ENCODE measurements at places on chromosomes 12 and 14. TPM values are rescaled to one million over a fixed set of nuclear protein-coding genes. Genes with fewer than 3 reads are reported as not detected.

Gene PPP4R4
- 3.0 TPM for total RNA-seq

- DNase-seq, result no peak
These were observed 275.8 kb downstream of the SLC6A15 start for GRCh38 chr12:84636801-84637290.

DNA sequence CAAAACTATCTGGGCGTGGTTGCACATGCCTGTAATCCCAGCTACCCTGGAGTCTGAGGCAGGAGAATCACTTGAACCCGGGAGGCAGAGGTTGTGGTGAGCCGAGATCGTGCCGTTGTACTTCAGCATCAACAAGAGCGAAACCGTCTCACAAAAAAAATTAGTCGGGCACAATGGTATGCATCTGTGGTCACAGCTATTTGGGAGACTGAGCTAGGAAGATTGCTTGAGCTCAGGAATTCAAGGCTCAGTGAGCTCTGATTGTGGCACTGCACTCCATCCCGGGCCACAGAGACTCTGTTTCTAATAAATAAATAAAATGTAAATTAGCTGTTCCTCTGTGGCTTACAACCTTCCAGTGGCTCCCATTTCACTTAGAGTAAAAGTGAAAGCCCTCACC is 28.0 kb downstream of the RCOR1 start:
- DNase-seq, result no peak

DNA sequence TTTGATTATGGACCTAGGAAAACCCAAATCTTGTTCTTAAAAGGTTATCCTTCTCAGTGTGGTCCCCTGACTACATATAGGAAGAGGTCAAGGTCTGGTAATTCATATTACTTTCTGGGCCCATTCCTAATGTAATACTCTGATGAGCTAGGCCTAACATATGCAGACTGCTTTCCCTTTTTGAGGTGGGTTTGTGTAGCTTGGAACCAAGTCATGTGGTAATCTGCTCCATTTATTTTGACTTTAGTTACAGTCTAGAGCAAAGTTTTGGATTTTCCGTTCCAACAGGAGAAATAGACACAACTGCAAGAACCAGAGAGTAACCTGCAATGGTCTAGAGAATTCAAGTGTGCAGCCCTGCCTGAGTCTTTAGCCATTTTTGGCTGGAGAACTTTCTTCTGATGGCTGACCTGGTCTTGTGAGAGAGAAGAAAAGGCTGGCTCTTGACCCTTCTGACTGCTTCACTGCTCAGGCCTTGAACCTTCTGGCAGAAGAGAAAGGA is 22.5 kb downstream of the TTC6 start:
- no peak for DNase-seq

Gene SSTR1
- not detected for total RNA-seq

DNA sequence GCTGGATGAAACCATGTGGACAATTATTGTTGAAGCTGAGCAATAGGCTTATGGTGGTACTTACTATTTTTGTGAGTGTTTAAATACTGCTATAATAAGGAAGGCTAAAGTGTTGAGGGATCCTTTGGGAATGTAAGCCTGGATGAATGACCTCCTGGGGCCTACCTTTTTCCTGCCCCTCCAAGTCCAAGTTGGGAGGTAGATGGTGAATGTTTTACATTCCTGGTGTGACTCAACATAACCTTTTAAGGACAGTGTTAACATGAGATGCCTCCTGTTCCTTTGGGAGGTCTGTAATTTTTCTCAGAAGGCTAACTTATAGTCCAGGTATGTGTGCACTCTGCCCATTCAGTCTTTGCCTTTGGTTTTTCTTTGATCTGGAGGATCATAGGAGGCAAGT is 315.9 kb downstream of the NRXN3 start:
- DNase-seq, result no peak

- DNase-seq, result no peak
These were observed 154.1 kb upstream of the GRIP1 start for GRCh38 chr12:66832997-66833396.

- DNase-seq, result no peak
These were observed 16.3 kb downstream of the OR10P1 start for GRCh38 chr12:55653031-55653430.
